Cardiac muscle cell (in vitro differentiated cells and primary cell): ENCODE measurements at places on chromosomes 7 and 10.
A peak's percentile ranks its signal among the peaks of the same experiment; 100 is the strongest.

GRCh38 chr10:36171953-36172940, 530.2 kb upstream of the FZD8 start:
- no peak for DNase-seq

DNA sequence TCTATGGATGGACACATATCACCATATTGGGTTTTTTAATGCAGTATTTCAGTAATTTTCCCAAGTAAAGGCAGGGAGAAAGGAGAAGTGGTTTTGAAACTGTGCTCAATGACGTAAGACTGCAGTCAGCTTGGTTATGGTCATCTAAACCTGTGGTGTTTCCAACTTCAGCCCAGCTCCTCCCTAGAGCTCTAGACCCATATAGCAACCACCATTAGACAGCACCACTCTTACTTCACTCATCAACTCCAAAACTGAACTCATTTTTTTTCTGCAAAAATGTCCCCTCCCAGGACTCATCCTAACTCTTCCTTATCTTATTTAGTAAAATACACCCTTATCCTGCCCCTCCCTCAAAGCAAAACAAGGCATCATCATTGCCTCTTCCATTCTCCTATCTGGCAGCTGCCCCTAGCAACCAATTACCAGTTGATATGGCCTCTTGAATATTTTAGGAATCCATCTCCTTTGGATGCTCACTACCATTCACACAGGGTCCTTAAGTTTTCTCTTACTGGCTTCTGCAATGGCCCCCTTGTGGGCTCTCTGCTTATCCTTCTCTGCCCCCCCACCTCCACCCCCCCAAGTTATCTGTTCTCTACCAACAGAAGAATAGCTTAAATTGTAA, 1.5 kb upstream of the RALA start:
- no peak for DNase-seq

- DNase-seq = no peak
Measured at GRCh38 chr10:122281751-122282150, 10.7 kb downstream of the BTBD16 start.

DNA sequence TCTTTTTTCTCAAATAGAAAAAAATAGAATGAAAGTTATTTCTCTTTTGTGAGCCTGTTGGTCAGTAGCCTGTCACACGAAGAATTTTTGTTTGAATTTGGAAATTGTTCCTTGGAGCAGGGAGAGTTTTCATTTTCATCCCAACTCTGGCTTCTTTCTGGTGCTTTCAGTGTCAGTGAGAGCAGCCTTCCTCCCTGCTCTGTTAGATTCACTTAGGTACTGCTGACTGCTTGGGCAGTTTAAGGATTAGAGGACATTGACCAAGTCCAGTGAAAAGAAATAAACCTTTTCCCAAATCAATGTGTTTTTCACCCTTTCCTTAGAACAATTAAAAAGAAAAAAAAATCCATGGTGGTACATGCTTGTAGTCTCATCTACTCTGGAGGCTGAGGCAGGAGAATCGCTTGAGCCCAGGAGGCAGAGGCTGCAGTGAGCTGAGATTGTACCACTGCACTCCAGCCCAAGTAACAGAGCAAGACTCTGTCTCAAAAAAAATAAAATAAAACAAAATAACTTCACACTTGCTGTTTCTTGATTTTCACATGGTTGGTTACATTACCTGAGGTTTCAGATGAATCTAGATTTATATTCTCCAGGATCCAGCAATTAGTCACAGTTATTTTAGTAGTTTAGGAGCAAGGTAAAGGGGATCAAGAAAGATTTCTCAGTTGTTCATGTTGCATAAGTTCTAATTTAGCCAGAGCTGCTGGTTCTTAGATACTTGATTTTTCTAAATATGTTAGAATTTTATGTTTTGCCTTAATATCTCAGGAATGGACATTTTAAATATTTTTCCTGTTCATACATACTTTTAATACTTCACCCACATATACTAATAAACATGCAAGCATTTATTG, 63.1 kb downstream of the ZNRF2 start:
- no peak for DNase-seq

- DNase-seq = peak; percentile 5
Measured at GRCh38 chr10:93718937-93719725, 16.7 kb upstream of the FRA10AC1 start.

GRCh38 chr10:44990302-44990655, 10.4 kb upstream of the ZNF22 start:
- peak; percentile 71 for DNase-seq

DNA sequence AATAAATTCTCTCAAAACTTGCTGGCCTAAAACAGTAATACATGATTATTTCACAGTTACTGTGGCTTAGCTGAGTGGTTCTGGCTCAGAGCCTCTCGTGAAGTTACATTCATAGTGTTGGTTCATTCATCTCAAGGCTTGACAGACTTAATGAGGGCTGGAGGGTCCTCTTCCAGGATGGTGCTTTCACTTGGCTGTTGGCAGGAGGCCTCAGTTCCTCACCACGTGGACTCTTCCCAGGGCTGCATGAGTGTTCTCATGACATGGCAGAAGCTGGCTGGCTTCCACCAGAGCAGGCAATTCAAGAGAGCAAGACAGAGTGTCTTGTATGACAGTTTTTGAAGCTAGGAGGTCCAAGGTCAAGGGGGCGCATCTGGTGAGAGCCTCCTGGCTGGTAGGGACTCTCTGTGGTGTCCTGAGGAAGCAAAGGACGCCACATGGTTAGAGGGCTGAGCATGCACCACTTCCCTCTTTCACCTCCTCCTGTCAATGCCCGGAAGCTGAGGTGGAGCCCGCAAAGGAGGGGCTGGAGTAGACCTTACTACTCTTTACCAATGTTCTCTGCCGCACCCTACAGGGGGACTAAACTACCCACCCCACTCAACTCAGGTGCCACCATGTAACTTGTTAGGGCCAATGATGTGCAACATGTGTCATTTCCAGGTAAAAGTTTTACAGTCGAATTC, 58.2 kb upstream of the YAE1 start:
- DNase-seq = no peak

GRCh38 chr10:107548301-107548700, 383.8 kb upstream of the SORCS1 start:
- DNase-seq = no peak

- no peak for DNase-seq
Measured at GRCh38 chr7:116689790-116690259, 17.8 kb downstream of the MET start.

DNA sequence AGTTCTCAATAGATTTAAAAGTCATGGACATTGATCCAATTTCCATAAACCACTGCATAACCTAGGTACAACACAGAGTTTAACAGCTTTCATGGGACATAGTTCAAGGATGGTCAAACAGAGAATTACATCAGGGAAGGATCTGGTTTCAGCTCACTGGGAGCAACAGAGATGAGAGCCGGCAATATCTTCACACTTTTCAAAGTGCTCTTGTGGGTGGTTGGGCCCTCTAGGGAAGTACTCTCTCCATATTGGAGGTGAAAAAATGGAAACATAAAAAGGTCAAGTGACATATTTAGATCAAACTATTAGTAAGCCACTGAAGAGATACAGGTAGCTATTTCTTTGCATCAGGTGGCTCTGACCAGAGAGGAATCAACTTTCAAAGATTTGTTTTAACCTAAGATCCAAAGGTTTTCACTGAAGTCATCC, 61.8 kb upstream of the LRRN3 start:
- no peak for DNase-seq

- DNase-seq = no peak
Measured at GRCh38 chr10:12006671-12007070, 35.9 kb downstream of the UPF2 start.

DNA sequence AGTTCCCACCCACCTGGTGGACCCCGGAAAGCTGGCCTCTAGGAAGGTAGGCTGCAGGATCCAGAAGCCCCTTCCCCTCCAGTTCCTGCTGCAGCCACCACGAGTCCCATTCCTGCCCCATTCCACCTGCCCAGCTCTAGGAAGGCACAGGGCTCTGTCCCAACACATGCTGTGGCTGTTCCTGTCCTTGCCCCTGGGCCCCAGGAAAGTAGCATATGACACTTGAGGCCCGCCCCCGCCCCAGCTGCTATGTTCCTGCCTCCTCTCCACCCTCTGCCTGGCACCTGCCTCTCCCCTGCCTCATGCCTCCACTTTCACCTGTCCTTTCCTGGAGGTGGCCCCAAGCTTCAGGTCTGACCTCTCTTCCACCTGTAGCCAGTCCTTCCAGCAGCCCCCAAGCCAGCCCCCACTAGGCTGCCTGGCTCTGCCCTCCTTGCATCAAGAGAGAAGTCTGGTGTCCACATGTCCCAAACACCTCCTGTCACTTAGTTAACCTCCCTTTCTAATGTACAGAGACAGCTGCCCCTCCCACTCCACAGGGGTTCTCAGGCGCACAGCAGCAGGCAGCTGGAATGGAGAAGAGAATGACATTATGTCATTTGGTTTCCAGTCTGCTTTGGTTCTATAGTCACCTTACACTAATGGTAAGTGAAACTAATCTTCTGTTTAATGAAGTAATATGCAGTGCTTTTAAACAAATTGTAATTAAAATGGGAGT, 22.7 kb downstream of the YKT6 start:
- peak; percentile 49 for DNase-seq

GRCh38 chr10:95247881-95248583, 42.8 kb downstream of the PDLIM1 start:
- DNase-seq = no peak

DNA sequence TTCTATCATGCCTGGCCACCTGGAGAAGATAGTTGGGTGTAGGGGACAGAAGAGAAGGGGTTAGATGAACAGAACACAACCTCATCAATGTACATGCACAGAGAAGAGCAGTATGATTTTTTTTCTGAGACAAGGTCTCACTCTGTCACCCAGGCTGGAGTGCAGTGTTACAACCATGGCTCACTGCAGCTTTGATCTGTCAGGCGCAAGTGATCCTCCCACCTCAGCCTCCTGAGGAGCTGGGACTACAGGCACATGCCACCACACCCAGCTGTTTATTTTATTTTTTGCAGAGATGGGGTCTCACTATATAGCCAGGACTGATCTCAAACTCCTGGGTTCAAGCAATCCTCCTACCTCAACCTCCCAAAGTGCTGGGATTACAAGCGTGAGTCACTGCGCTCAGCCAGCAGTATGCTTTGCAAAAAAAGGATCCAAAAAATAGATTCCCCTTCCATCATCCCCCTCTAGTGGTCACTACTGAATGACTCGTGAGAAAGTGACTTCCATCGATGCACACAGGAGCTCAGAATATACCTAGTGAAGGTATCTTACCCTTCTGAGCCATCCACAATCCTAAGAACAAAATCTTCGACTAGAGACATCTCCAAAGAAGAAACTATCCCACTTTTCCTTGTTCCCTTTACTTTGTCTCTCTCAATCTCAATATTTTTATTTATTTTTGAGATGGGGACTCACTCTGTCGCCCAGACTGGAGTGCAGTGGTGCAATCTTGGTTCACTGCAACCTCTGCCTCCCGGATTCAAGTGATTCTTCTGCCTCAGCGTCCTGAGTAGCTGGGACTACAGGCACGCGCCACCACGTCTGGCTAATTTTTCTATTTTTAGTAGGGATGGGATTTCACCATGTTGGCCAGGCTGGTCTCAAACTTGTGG, 21.0 kb downstream of the ZCWPW1 start:
- DNase-seq = peak; percentile 68

- DNase-seq = no peak
Measured at GRCh38 chr7:120064565-120064964, 208.4 kb upstream of the KCND2 start.

GRCh38 chr10:119650692-119651513, at the start of gene BAG3:
BAG3 (plus strand) TSS chr10:119651380; CDS start chr10:119651676, 296 bp downstream.
- DNase-seq = peak; percentile 95

- no peak for DNase-seq
Measured at GRCh38 chr7:28478656-28479055, 66.3 kb downstream of the CREB5 start.

- no peak for DNase-seq
Measured at GRCh38 chr10:35351021-35351420, 14.7 kb downstream of the CCNY start.

DNA sequence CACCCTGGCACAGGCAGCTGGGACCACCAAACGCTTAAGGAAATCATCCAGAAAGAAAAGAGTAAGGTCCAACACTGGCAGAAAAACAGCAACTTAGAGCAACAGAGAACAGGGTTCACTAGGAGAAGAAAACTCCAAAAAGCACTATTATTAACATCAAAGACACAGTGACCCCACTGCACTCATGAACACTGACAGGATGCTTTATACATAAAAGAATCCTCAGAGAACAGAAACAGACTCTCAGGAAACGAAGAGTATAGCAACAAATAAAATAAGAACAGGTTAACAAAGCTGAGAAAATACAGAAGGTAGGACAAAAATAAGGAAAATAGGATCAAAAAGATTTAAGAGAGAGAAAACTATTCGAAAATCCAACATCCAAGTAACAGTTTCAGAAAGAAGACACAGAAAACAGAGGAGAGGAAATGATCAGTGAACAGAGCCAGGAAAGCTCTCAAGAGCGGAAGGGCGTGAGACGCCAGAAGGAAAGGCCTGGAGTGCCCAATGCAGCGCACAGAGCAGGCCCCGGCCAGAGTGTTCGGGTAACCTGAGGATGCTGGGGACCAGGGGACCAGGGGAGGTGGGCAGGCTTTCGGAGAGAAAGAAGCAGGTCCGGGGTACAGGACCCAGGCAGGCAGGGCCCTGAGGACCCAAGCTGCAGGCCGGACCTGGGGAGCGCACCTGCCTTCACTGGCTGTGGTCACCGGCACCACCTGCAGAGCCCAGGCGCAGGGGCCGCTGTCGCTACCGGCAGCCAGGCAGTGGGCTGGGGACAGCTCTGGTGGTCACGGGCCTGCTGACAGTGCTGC, 258.2 kb downstream of the MAD1L1 start:
- no peak for DNase-seq

DNA sequence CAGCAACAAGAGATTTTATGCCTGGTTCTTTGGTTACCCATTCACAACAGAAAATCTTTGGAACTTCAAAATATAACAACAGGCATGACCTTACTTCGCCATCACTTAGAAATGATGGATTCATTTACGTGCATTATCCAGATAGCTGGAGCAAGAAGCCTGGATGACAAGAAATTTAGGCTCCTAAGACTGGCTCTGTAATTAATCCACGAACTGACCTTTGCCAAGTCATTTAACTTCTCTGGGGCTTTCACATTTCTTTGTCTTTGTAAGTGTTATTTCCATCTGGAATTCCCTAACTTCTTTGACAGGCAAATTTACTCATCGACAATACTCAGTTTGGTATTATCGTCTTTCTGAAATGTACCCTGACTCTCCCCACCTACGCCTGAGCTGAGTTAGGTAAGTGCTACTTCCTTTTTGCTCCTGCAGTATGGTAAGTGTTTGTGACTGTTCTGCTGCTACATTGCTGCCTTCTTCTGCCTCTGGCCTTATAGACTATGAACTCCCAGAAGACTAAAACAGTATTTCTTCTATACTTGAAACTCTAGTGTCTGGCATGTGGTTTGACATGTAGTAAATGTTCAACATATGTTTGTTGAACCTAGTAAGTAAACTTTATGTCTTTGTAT, 5.5 kb upstream of the MDFIC start:
- no peak for DNase-seq

GRCh38 chr7:73870041-73870492, 9.1 kb downstream of the TMEM270 start:
- peak; percentile 31 for DNase-seq
